Left ventricle myocardium inferior (tissue), 1 donor: ENCODE measurements at places on chromosomes 1 and 21. TPM values are rescaled to one million over a fixed set of nuclear protein-coding genes. Genes with fewer than 3 reads are reported as not detected.

- no peaks in the 10 kb centered on the region for H3K4me1 ChIP-seq
- no peak for DNase-seq
- H3K4me3 ChIP-seq = no peak overlapping the region
- no peaks in the 10 kb centered on the region for H3K36me3 ChIP-seq
- H3K27me3 ChIP-seq = no peaks in the 10 kb centered on the region
Measured at GRCh38 chr1:49346767-49347349, 570.2 kb upstream of the BEND5 start.

GRCh38 chr1:30698401-30698981, 24.9 kb downstream of the MATN1 start:
- H3K36me3 ChIP-seq = no peaks in the 10 kb centered on the region
- H3K4me1 ChIP-seq = peaks cover 12% of the 10 kb centered on the region
- H3K27ac ChIP-seq = no peak overlapping the region
- H3K27me3 ChIP-seq = peaks cover 47% of the 10 kb centered on the region
- no peak for DNase-seq

GRCh38 chr1:43994794-43995790, 3.7 kb downstream of the CCDC24 start:
- no peak overlapping the region for H3K27ac ChIP-seq
- no peaks in the 10 kb centered on the region for H3K27me3 ChIP-seq
- peaks cover 20% of the 10 kb centered on the region for H3K4me1 ChIP-seq

DNA sequence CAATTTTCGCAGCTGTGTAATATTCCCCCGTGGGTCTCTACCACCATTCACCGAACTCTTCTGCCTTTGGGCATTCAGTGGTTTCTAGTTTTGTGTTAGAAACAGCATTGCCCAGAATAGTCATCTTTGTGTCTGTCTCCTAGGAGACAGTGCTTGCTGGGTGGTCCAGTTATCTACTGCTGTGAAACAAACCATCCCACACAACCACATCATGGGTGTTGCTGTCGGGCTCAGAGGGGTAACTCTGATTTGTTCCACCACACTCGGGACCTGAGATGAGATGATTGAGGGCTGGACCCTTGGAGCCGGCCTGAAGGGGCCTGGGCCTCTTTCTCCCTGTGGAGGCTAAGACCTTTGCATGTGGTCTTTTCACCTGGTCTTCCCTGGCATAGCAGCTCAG, 427.2 kb upstream of the VAMP3 start:
- no peak overlapping the region for H3K4me3 ChIP-seq
- no peaks in the 10 kb centered on the region for H3K27me3 ChIP-seq
- peaks cover 25% of the 10 kb centered on the region for H3K4me1 ChIP-seq

DNA sequence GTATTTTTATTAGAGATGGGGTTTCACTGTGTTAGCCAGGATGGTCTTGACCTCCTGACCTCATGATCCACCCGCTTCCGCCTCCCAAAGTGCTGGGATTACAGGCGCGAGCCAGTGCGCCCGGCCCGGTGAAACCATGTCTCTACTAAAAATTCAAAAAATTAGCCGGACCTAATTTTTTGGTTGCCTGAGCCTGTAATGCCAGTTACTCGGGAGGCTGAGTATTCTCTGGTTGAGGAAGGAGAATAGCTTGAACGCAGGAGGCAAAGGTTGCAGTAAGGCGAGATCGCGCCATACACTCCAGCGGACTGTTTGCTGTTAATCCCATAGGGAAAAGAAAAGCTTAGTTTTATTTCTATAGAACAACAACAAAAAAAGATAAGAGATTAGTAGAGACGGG, 29.9 kb upstream of the HJV start:
- H3K36me3 ChIP-seq = no peaks in the 10 kb centered on the region
- no peak for DNase-seq
- H3K27me3 ChIP-seq = no peaks in the 10 kb centered on the region

Gene AADACL4
- total RNA-seq = not detected
